Activated naive CD4-positive, alpha-beta T cell (primary cell): ENCODE measurements at places on chromosomes 2 and 18.

GRCh38 chr2:222887124-222887523 is 26.3 kb downstream of the ACSL3 start:
- no peak for DNase-seq

GRCh38 chr2:232299927-232300674 is 78.5 kb upstream of the ALPP start:
- no peak for DNase-seq

DNA sequence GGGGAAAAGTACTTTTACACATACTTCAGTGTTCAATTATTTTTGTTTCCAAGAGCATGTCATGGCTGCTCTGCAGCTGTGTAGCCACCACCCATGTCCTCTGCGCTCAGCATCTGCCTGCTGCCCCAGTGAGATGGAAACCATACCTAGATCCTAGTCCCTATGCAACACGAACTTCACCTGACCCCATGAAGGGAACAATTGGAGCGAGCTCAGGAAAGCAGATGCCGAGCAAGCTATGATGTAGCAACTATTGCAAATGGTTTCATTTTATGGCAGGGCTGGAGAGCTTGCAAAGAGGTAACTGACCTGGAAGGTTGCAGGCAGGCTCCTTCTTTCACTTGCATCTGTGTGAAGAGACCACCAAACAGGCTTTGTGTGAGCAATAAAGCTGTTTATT is 1.3 kb upstream of the CCDC141 start:
- no peak for DNase-seq

DNA sequence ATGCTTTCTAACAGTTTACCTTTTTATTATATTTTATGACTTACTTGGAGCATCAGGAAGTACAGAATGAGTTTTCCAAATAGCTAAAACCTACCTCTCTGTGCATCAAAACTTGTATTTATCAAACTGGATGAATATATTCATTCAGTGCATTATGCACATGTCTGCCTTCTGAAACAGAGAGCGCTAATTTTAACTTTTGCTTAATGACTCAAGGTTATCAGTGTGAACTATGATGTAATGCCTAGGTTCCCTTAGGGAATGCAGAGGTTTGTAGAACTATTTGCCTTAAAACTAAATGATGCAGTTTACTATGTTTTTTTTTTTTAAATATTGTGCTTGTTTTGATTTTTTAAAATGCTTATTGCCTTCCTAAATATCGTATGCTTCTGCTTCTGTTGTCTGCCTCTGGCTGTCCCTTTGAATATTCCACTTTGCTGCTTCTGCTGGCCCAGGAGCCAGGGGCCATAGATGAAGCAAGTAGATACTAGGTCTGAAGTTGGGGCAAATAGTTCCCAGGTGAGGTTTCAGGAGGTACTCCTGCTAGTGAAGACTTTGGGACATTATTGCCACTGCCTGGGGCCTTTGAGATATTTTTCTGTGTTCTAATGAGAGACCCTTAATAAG is 16.5 kb downstream of the TMEM178A start:
- no peak for DNase-seq

- DNase-seq: no peak
These were observed 15.8 kb downstream of the KHK start for GRCh38 chr2:27102329-27102728.

- DNase-seq: no peak
These were observed 699 bp upstream of the RAPGEF4 start for GRCh38 chr2:172734711-172735581.

DNA sequence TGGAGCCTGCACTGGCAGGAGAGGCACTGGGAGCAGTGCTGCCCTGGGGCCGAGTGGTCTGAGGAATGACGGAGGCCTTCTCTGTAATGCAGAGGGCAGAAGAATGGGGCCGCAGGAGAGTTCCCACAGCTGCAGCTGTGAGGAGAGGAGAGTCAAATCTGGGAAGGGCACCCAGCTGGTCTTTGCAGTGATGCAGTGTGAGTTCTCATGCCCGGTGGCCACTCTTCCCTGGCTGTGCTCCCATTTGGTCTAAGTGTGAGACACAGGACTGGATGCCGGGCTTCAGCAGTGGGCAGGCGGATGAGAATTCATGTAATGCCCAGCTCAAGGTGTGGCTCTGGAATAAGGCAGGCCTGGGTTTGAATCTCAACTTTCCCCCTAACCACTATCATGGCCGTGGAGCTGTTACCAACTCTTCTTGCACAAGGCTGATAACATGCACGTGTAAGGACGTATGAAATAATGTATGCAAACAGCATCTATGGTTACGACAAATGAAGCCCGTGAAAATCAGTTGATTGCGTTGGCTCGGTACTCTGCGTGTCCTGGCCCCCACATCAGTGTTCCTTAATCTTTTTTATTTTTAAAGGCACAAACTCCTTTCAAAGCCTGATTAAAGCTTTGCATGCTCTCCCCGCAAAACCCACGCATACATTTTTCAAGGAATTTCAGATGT is 71.6 kb downstream of the ACKR3 start:
- DNase-seq: no peak

- DNase-seq: no peak
These were observed 244.9 kb downstream of the IRS1 start for GRCh38 chr2:226554701-226555100.

DNA sequence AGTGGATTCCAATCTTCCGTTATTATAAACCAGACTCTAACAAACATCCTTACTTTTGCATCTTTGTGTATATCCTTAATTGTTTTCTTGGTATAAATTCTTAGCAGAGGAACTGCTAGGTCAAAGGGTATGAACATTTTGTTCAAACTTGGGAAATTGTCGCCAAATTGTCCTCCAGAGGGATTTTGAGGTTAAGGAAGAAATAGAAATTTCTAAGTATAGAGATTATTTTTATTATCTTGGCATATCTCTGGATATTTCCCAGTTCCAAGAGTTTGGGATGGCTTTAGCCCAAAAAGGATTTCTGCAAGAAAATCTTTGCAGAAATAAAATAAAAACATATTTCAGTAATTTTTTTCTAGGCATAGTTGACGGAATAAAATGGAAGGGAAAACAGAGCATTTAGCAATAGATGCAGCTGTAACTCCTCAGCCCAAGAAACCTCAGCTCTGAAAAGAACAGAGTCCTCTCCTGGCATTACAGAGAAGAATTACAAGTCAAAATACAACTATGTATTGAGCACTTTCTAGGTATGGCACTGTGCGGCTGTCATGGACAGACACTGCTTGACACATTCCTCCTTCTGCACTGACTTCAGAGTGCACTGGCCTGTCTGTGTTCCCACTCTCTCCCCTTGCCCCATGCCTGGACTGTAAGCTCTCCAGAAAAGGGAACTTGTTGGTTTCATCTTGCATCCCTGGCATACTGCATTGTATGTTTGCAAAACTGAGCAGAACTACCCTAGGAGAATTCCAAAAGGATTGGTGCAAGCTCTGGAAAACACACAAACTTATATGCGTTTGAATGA is 117.3 kb upstream of the STON1 start:
- DNase-seq: no peak

DNA sequence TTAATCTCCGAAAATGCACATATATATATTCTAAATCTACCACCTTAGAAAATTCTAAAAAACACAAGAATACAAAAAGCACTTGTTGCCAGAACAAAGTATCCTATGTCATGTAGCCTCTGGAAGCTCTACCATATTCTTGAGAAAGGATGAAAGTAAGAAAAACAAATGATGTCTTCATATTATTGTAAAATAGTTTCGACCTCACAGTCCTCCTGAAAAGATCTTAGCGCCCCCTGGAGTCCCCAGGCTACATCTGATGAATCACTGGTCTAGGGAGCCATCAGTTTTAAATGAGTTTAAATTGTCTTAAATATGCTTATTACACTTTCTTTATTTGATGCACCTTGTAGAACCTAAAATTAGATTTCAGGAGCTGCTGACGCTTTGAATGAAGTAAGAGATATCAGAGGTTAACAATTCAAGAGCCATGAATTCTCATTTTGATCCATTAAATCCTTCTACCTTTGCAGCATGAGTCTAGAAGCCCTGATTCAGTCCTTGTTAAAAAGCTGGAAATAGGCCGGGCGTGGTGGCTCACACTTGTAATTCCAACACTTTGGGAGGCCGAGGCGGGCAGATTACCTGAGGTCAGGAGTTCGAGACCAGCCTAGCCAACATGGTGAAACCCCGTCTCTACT is 138.8 kb downstream of the MCFD2 start:
- no peak for DNase-seq

DNA sequence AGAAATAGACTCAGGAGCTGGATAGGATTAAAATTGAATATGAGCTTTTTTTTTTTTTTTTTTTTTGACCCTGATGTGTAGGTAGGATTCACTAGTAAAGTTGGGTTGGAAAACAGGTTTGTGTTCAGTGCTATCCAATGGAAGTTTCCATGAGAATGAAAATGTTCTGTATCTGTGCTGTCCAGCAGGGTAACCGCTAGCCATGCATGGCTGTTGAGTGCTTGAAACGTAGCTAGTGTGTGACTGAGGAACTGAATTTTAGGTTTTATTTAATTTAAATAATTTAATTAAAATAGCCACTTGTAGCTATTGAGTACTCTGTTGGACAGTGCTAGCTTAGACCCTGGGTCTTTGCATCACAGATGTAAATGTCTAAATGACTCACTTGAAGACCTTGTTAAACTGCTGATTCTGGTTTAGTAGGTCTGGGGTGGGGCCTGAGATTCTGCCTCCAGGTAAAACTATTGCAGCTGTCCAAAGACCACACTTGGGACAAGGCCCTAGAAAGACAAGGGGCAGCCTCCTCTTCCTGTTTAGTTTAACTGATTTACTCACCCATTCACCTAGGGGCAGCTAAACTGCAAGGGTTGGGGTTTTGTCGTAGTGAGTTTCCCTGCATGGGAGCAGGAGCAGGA is 84.7 kb upstream of the STON1 start:
- DNase-seq: no peak

DNA sequence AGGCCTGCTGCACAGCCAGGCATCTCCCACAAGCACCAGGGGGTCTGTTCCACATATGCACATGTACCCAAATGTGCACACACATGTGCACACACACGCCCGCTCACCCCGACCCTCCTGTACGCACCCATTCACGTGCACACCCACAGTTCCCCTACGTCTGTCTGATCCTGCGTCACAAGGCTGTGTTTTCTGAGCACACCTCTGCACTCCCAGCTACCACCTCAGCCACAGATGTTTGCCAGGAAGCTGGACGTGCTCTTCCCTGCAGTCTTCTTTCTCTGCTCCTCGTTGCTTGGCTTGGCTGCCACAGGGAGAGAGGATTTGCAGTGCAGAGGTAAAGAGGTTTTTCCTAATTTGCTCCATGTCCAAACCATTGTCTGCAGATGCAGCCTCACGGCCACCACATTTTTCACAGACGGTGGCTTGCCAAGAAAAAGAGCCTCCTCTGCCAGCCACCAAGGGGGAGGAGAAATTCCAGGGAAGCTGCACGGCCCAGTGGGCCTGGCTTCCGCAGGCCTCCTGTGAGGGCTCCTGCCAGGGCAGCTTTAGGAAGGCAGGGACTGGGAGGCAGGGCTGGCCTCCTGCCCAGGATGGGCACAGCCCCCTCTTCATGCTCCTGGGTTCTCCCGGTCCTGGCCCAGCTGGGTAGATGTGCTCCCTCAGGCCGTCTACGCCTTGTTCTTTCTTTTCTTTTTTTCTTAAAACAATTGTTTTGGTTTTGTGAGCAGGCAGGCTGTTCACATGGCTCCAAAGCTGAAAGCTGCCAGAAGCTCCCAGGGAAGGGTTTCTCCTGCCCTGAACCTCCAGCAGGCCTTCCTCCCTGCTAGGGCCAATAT is 29.3 kb upstream of the HS6ST1 start:
- no peak for DNase-seq

- no peak for DNase-seq
These were observed 71.0 kb downstream of the TPO start for GRCh38 chr2:1484131-1484884.

GRCh38 chr18:12907258-12907925 is 23.4 kb upstream of the PTPN2 start:
- DNase-seq: no peak

GRCh38 chr2:205375461-205376448 is 306.5 kb upstream of the NRP2 start:
- DNase-seq: no peak

DNA sequence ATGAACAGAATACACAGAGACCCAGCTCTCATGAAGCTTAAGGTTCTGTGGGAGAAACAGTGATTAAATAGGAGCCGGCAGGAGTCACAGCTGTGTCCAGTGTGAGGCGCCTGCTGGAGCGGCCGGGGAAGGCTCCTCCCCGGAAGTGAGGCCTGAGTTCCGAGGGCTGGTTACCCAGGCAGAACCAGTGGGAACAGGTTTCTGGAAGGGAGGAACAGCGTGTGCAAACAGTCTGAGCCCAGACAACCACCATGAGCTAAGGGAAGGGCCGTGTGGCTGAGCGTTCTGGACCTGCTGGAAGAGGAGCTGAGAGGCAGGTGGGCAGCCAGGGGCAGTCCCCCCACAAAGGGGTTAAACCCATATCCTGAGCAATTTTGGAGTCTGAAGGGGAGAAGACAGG is 26.0 kb upstream of the NPAS2 start:
- no peak for DNase-seq

DNA sequence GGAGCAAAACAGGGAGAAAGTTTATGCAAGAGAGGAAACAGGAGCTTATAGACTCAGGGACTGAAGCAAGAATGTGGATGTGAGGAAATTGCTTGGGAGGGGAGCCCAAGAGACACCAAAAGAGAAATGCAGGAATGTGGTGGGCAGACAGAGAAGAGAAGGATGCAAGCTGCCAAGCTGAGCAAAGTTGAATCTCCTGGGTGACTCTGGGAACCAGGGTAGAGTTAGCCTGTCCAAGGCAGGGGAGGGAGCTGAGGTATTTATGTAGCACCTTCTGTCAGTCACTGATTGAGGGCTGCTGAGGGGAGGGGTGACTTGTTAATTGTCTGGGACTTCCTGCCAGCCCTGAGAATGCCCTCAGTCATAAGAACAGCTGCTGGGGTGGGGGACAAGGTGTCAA is 464.3 kb downstream of the NBAS start:
- no peak for DNase-seq

DNA sequence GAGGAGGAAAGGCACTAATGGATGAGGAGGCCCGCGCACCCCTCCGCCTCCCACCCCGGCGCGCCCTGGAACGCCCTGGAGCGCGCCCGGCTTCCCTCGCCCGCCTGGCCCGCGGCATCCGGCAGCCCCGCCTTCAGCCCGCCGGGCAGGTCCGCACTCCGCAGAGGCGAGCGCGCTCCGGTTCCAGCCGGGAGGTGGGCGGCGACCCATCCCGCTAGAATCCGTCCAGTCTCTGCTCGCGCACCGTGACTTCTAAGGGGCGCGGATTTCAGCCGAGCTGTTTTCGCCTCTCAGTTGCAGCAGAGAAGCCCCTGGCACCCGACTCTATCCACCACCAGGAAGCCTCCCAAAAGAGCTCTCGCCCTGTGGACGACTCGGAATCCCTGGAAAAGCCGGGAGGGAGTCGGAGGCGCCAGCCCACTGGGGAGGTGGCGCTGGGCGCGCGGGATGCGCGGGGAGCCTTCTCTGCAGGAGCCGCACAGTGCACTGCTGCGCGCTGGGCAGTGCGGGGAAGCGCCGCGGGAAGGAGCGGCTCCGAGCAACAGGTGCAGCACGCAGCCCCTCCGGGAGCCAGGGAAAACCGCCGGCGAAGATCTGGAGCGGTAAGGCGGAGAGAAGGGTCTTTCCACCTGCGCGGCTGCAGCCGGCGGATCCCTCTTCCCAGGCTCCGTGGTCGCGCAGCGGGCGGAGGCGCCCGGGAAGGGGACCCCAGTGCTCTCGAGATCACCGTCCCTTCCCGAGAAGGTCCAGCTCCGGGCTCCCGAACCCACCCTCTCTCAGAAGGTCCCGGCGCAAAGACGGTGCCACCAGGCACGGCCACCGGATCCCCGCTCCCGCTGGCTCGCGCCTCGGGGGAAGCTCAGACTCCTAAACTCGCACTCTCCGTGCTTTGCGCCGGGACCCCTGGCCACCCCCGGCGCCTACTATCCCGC is at the start of gene GALR1:
GALR1 (plus strand) TSS at position 280 of the 932 bp plus-strand sequence. CDS start 701 bp downstream, outside the sequence.
- DNase-seq: no peak
